ENCODE measurements at places on chromosomes 4 and X.

- no peak for DNase-seq
These were observed 226.1 kb downstream of the SHOX start for GRCh38 chrX:856566-857290.

DNA sequence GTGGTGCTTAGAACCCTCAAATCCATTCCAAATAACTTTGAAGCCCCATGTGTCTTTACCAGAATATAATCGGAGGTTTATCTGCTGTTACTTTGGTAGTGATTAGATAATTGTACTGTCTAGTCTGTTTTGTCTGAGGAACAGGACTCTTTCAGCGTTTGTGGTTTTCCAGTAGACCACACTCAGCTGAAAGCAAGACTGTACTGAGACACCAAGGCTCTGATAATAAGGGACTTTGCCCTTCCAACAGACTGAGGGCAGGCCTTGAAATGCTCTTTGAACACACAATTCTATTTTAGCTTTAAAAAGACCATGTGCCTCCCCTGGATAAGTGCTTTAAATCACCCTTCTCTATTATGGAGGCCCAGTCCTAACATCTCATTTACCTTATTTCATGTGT lies 76.1 kb downstream of the KLHL8 start:
- DNase-seq: no peak

GRCh38 chr4:157315968-157316367 lies 95.4 kb downstream of the GRIA2 start:
- DNase-seq: no peak

- DNase-seq: no peak
These were observed 26.4 kb downstream of the ENPP6 start for GRCh38 chr4:184191267-184191666.
